Hematopoietic multipotent progenitor cell (in vitro differentiated cells): ENCODE measurements at places on chromosomes 6 and 20. TPM values are rescaled to one million over a fixed set of nuclear protein-coding genes. Genes with fewer than 3 reads are reported as not detected.

Gene MEA1
- total RNA-seq: 31.0 TPM

Gene GNRH2
- total RNA-seq: 0.54 TPM

Gene TGM3
- not detected for total RNA-seq

Gene TCP11
- total RNA-seq: 2.2 TPM

Gene ATP9A
- total RNA-seq: 25.0 TPM

Gene MRAP2
- not detected for total RNA-seq
